SJSA1 (cell line): ENCODE measurements at places on chromosomes 11 and 22. TPM values are rescaled to one million over a fixed set of nuclear protein-coding genes. Genes with fewer than 3 reads are reported as not detected.

CD3D gene
- total RNA-seq, result not detected in 2 replicates

DNA sequence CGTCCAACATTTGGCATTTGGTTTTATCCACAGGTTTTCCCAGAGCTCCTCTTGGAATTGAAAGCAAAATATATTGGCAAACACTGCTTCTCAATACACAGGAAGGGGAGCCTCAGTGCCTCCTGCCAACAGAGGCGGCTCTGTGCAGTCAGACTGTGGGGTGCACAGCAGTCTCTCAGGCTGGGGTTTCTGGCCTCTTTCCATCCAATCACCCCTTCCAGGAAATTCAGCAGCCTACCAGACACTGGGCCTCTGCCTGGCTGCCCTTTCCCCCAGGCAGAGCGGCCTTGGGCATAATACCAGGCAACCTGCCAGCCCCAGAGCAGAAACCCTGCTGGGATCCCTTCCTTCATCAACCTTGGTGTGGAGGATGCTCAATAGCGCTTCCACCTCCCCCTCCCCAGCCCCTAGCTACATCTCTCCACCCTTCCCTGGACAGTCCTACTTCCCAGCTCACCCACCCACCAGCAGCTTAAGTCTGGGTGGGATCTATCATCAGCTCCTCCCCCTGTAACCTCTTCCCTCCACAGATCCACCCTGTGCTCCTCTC, 17.8 kb upstream of the RAPSN start:
- H3K4me3 ChIP-seq, result no peak overlapping the region
- H3K36me3 ChIP-seq, result peaks cover 80% of the 10 kb centered on the region
- no peak overlapping the region for H3K27ac ChIP-seq
- H3K4me1 ChIP-seq, result no peaks in the 10 kb centered on the region

GRCh38 chr11:2825889-2826678, 59.5 kb downstream of the CDKN1C start:
- peak overlapping the region; percentile 94 for H3K27ac ChIP-seq
- H3K36me3 ChIP-seq, result no peaks in the 10 kb centered on the region
- DNase-seq, result peak; percentile 96
- H3K4me3 ChIP-seq, result no peak overlapping the region
- peaks cover 39% of the 10 kb centered on the region for H3K4me1 ChIP-seq
- no peaks in the 10 kb centered on the region for H3K27me3 ChIP-seq

- H3K27ac ChIP-seq, result no peak overlapping the region
- no peak overlapping the region for H3K4me3 ChIP-seq
- no peaks in the 10 kb centered on the region for H3K36me3 ChIP-seq
- DNase-seq, result no peak
- H3K27me3 ChIP-seq, result no peaks in the 10 kb centered on the region
Observed at GRCh38 chr11:94673951-94674491, 94.1 kb upstream of the AMOTL1 start.

DNA sequence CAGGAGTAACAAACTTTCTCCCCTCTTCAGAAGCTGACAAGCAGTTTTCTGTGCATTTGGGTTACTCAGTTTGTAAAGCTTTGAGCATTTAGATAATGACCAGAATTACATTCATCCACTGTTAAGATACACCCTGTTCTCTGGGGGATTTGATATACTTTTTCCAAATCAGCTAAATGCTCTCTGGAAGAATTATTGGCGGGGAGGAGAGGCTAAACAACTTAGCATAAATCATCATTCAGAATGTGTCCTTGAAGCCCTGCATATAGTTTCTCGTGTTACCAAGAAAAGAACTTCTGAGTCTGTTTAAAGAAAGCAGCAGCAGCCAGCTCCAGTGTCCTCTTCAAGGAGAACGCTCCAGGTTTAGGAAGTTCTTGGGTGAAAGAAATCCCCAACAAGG, 54.9 kb upstream of the LDLRAD3 start:
- no peak overlapping the region for H3K27ac ChIP-seq
- no peaks in the 10 kb centered on the region for H3K36me3 ChIP-seq
- no peaks in the 10 kb centered on the region for H3K4me1 ChIP-seq
- 0 out of 2 replicates have a peak, but pooled peaks cover 2% of the 10 kb centered on the region for H3K27me3 ChIP-seq
- no peak overlapping the region for H3K4me3 ChIP-seq
- DNase-seq, result no peak

C11orf86 gene
- total RNA-seq, result not detected in 2 replicates

- DNase-seq, result no peak
- no peak overlapping the region for H3K4me3 ChIP-seq
- H3K27ac ChIP-seq, result no peak overlapping the region
- H3K27me3 ChIP-seq, result no peaks in the 10 kb centered on the region
- peaks cover 48% of the 10 kb centered on the region for H3K4me1 ChIP-seq
Observed at GRCh38 chr11:47510209-47510608, 42.7 kb downstream of the CELF1 start.

RFPL1 gene
- not detected in 2 replicates for total RNA-seq

GRCh38 chr11:17001806-17002205, 12.4 kb downstream of the PLEKHA7 start:
- no peak for DNase-seq
- H3K27ac ChIP-seq, result no peak overlapping the region
- H3K4me3 ChIP-seq, result no peak overlapping the region
- H3K4me1 ChIP-seq, result no peaks in the 10 kb centered on the region
- no peaks in the 10 kb centered on the region for H3K36me3 ChIP-seq
- peaks cover 5% of the 10 kb centered on the region; the same call in 1 of the 2 replicates for H3K27me3 ChIP-seq
